Activated T-helper 1 cell treated with Interleukin-2 at 50 U/mL for 16 hours (primary cell): ENCODE measurements at places on chromosomes 7 and 10.

DNA sequence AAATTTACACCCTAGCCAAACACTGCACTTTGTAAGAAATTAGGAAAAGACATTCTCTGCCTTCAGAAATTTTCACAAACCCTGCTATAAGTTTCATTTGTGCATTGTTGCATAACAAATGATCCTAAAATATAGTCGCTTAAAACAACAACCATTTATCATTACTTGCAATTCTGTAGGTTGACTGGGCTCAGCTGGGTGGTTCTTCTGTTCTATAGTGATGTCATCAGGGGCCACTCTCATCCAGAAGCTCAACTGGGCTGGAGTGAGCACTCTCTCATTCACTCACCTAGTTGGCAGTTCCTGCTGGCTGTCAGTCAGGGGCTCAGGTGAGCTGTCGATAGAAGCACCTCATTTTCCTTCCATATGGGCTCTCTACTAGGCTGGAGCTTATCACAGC is 20.7 kb upstream of the FGFR2 start:
- no peak for DNase-seq

DNA sequence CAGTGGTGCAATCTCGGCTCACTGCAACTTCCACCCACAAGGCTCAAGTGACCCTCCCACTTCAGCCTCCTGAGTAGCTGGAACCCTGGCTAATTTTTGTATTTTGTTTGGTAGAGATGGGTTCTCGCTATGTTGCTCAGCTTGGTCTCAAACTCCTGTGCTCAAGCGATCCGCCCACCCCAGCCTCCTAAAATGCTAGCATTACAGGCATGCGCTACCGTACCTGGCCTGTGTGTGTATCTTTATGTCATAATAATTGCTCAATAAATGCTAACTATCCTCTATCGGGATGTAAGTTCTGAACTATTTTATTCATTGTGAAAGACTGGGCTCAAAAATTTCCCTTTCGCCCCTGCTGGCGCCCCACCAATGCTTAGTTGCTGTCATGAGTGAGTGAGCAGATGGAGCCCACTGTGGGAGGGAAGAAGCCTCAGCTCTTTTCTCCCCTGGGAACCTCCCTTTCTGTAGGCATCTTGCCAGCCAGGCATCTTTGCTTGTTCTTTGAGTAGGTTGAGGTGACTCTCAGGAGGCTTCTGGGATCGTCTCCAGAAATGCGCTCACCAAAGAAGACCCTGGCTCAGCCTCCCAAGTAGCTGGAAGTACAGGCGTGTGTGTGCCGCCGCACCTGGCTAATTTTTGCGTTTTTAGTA is 38.3 kb downstream of the CAMK1D start:
- DNase-seq = no peak

- DNase-seq = no peak
These were observed 5.7 kb downstream of the CALML5 start for GRCh38 chr10:5493691-5494090.

DNA sequence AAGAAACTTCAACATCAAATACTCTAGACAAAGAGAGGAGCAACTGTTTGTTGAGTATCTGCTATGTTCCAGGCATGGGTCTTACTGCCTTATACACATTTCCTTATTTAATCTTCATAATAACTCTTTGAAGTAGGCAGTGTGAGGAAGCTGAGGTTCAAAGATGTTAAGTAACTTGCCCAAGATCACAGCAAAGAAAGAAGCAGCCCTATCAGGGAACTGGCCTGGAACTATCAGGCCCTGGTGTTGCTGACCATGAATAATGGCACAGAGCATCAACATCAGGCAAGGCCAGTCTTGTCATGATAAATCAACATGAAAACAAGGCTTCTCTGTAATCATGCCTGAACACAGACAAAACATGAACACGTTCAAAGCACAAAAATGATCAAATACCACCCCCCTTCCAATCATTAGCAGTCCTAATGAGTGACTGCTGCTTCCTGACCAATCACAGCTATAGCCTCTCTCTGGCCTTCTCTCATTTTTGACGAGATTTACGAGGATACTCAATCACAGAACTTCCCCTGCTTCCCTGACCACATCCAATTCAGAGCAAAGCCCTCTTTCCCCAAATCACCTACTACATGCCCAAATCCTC is 2.3 kb downstream of the GSDME start:
- DNase-seq = no peak

DNA sequence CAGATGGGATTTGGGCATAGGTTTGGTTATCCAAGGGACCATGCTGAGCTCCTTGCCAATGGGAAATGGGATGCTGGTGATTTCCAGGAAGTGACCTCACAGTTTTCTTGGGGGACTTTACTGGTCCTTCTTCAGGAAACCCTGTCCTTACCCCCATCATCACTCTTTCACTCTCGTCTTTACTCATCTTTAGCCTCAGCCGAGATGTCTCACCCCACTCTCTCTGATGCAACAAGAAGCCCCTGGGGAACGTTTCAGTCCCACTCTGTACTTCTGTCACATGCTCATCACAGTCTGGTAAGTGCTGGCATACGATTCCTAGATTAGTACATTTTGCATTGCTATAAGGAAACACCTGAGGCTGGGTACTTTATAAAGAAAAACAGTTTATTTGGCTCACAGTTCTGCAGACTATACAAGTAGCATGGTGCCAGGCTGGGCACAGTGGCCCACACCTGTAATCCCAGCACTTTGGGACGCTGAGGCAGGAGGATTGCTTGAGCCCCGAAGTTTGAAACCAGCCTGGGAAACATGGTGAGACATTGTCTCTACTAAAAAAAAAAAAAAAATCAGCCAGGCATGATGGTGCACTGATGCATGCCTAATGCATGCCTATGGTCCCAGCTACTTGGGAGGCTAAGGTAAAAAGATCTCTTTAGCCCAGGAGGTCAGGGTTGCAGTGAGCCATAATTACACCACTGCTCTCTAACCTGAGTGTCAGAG is 63.5 kb upstream of the VKORC1L1 start:
- no peak for DNase-seq

- no peak for DNase-seq
These were observed 417.9 kb upstream of the LRGUK start for GRCh38 chr7:133709036-133709880.

DNA sequence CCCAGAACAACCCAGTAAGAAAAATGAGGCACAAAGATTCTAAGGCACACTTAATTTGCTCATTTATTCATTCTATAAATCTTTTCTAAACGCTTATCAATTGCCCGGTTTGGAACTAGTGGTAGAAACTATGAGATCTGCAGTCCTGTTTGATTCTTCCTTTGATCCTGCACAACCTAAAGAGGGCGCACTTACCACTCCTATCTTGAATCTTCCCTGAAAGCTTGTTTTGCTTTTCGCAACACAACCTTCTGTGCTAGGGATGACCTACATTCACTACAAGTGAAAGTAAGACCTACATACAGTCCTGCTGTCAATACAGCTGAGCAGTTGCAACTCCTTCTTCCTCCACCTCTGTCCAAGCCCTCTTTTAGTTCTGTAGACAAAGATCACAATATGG is 12.6 kb upstream of the ARL4A start:
- no peak for DNase-seq

GRCh38 chr10:21084700-21085099 is 187.6 kb upstream of the NEBL start:
- DNase-seq = no peak
